Uterine smooth muscle cell (primary cell): ENCODE measurements at places on chromosomes 2 and 18. TPM values are rescaled to one million over a fixed set of nuclear protein-coding genes. Genes with fewer than 3 reads are reported as not detected.

GKN1 gene
- not detected in 2 replicates for total RNA-seq

MAP3K19 gene
- not detected in 2 replicates for total RNA-seq

SLC4A3 gene
- total RNA-seq = 4.3 and 9.5 TPM in 2 replicates

UGT1A4 gene
- not detected in 2 replicates for total RNA-seq

MC5R gene
- total RNA-seq = not detected in 2 replicates

MRPL53 gene
- total RNA-seq = 26.2 and 35.7 TPM in 2 replicates

SPP2 gene
- total RNA-seq = not detected in 2 replicates

ANKRD30B gene
- total RNA-seq = 0.12 and 0.55 TPM in 2 replicates

ERMN gene
- total RNA-seq = not detected in 2 replicates

MYOM1 gene
- total RNA-seq = 0.22 and 0.62 TPM in 2 replicates

IL36B gene
- not detected in 2 replicates for total RNA-seq

TTC31 gene
- 24.4 and 26.9 TPM in 2 replicates for total RNA-seq

STPG4 gene
- 0.12 and 0.44 TPM in 2 replicates for total RNA-seq

FBLN7 gene
- total RNA-seq = 1.1 and 2.4 TPM in 2 replicates

MAP2 gene
- 2.4 and 13.4 TPM in 2 replicates for total RNA-seq

ST8SIA5 gene
- under 0.01 and 0.12 TPM in 2 replicates for total RNA-seq

LYPD6B gene
- total RNA-seq = not detected in 2 replicates

NFU1 gene
- 39.2 and 51.5 TPM in 2 replicates for total RNA-seq

RESP18 gene
- not detected in 2 replicates for total RNA-seq

SPC25 gene
- total RNA-seq = 2.6 and 15.2 TPM in 2 replicates

HOXD1 gene
- total RNA-seq = not detected in 2 replicates

ATP6V1B1 gene
- 0.55 and 0.62 TPM in 2 replicates for total RNA-seq

GPR55 gene
- total RNA-seq = under 0.01 TPM in 1 of 2 replicates, not detected in the other

PTPRN gene
- total RNA-seq = 9.0 and 58.1 TPM in 2 replicates

MROH2A gene
- not detected in 2 replicates for total RNA-seq

PROM2 gene
- 0.11 and 0.25 TPM in 2 replicates for total RNA-seq

MPP4 gene
- total RNA-seq = 2.0 and 4.0 TPM in 2 replicates

NR4A2 gene
- total RNA-seq = 0.11 and 0.25 TPM in 2 replicates

GRB14 gene
- 0.89 and 1.00 TPM in 2 replicates for total RNA-seq

CXCR4 gene
- 0.11 and 0.25 TPM in 2 replicates for total RNA-seq

SNTG2 gene
- 0.11 TPM in 1 of 2 replicates, not detected in the other for total RNA-seq

SGPP2 gene
- total RNA-seq = not detected in 2 replicates

ATP6V1C2 gene
- under 0.01 TPM in 1 of 2 replicates, not detected in the other for total RNA-seq
